ENCODE measurements at places on chromosomes 6 and 20.

DNA sequence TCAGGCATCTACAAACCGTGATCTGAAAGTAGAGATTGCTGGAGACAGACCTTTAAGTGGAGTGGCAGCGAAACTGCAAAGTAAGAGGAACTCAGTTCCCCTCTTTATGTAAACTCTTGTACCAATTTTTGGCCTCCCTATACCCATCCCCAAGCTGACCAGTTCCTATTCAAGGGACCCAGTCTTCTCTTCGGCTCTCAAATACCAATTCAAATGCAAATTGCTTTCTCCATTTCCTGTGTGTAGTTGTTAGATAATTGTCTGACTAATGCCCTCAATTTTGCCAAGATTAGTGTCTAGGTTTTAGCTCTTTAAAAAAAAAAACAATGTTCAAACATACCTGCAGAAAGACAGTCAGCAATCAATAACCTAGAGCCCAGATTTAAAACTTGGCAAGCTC lies 150.9 kb downstream of the EYA4 start:
- no peak for DNase-seq

- DNase-seq: no peak
Observed at GRCh38 chr6:140178520-140178919, 804.1 kb upstream of the CITED2 start.

GRCh38 chr6:38131527-38131965 lies 312.0 kb downstream of the ZFAND3 start:
- no peak for DNase-seq

DNA sequence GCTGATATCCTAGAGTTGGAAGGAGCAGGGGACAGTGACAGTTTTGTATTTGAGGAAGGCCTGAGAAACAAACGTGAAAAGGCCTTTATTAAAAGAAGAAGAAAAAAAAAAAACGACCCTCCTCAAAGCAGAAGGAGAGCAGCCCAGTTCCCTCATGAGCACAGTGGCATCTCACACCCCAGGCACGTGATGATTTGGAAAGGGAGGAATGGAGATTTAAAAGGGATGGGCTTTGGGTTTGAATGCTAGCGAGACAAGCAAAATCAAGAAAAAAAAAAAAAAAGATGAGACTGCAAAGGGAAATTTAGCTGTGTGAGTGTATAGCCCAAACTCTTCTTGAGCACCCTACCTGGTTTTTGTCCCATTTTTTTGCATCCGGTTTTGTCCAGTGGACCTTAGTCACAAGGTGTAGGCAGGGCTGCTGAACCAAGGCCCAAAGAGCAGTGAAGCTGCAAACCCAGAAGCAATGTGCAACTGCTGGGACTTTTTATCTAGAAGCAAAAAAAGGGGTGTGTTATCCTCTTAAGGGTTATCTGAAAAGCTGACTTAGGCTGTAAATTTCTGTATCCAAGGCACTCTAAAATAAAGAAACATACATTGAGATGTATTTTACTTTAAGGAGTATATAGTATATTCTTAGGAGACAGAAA lies 54.5 kb upstream of the RREB1 start:
- DNase-seq: no peak

GRCh38 chr6:52230685-52231084 lies 13.6 kb downstream of the IL17F start:
- no peak for DNase-seq

DNA sequence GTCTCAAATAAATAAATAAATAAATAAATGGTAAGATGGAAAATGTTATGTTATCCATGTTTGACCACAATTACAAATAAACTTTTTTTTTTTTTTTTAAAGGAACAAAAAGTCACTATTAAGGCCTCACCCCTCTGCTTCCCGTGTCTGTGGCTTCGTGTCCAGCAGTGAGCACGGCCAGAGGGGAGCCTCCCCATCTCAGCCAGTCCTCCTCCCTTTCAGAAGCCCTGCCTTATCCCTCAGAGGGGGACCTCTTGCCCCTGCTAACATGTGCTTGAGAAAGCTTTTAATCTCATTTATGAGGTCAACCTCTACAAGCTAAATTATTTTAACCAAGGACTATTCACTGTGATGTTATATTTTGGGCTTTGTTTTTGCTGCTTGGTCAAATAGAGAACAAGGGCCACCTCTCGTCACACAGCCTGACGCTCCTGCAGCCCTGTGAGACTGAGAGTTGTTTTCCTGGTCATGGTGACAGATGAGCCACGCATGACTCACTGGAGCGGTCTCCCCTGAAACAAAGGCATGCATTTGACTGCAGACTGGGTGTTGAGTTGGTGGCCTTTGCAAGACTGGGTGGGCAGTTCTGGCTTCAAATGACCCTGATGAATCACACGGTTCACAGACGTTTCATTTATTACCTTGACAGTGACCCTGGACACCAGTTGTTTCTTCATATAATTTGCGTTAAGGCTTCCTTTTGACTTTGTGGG lies 131.8 kb downstream of the TIAM2 start:
- peak; percentile 16 for DNase-seq

All from stimulated activated CD4-positive, alpha-beta T cell treated with anti-CD3 and anti-CD28 coated beads, Interleukin-4, amount 100 ng/mL, for 4 hours (primary cell).